ENCODE measurements at places on chromosomes 12 and 14. TPM values are rescaled to one million over a fixed set of nuclear protein-coding genes. Genes with fewer than 3 reads are reported as not detected.

Gene KRT7
- 2,979 TPM for total RNA-seq

Gene TDRD9
- 0.12 TPM for total RNA-seq

Gene ACSS3
- total RNA-seq: not detected

Gene AHSA1
- 215 TPM for total RNA-seq

Gene CCDC77
- 10.5 TPM for total RNA-seq

Gene CMTM5
- not detected for total RNA-seq

Gene P2RX7
- total RNA-seq: 6.0 TPM

Gene RTL1
- total RNA-seq: not detected

Gene AQP6
- not detected for total RNA-seq

Gene NEDD8
- total RNA-seq: 337 TPM

Gene KIF26A
- 3.1 TPM for total RNA-seq

Gene UBE3B
- 35.6 TPM for total RNA-seq

Gene HOXC12
- total RNA-seq: 0.33 TPM

Gene VCPKMT
- total RNA-seq: 8.2 TPM

Gene TEX22
- 0.40 TPM for total RNA-seq

Gene ZFHX2
- total RNA-seq: 1.4 TPM

Gene GYS2
- total RNA-seq: not detected

Gene OTOGL
- total RNA-seq: 3.1 TPM

Gene KRT82
- 0.29 TPM for total RNA-seq

Gene CLEC4C
- total RNA-seq: not detected

Gene ABCC9
- 0.23 TPM for total RNA-seq

Gene PZP
- not detected for total RNA-seq

Gene KRT2
- 0.23 TPM for total RNA-seq

Gene TMBIM6
- 396 TPM for total RNA-seq

Gene TMTC3
- total RNA-seq: 11.4 TPM

Gene MFAP5
- not detected for total RNA-seq

Gene KITLG
- 8.4 TPM for total RNA-seq

Gene SYCP3
- total RNA-seq: not detected
